Psoas muscle (tissue), 8 donors: ENCODE measurements at places on chromosomes 12 and 14. TPM values are rescaled to one million over a fixed set of nuclear protein-coding genes. Genes with fewer than 3 reads are reported as not detected.

The KLRC1 gene
- not detected for total RNA-seq

The RTL1 gene
- not detected for total RNA-seq

The PRB2 gene
- total RNA-seq, result not detected

The CPNE6 gene
- total RNA-seq, result not detected

The LRP1-AS gene
- not detected for total RNA-seq

GRCh38 chr12:23217667-23218066 lies 592.7 kb downstream of the ETNK1 start:
- H3K36me3 ChIP-seq, result no peaks in the 10 kb centered on the region
- DNase-seq, result no peak
- H3K4me1 ChIP-seq, result no peaks in the 10 kb centered on the region
- no peak overlapping the region for H3K27ac ChIP-seq
- H3K27me3 ChIP-seq, result no peaks in the 10 kb centered on the region

DNA sequence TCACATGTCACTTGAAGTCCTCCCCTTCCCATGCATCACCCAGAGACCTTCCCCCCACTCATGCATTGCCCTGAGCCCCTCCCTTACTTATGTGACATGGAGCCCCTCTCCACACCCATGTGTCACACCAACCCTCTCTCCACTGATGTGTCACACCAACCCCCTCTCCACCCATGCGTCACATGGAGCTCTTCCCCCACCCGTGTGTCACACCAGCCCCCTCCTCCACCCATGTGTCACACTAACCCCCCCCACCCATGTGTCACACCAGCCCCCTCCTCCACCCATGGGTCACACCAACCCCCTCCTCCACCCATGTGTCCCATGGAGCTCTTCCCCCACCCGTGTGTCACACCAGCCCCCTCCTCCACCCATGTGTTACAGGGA lies 30.4 kb downstream of the RTL1 start:
- H3K36me3 ChIP-seq, result no peaks in the 10 kb centered on the region
- H3K4me3 ChIP-seq, result no peak overlapping the region
- H3K4me1 ChIP-seq, result no peaks in the 10 kb centered on the region
- H3K27ac ChIP-seq, result no peak overlapping the region
- peak; percentile 13 for DNase-seq
- H3K27me3 ChIP-seq, result peaks cover 15% of the 10 kb centered on the region

DNA sequence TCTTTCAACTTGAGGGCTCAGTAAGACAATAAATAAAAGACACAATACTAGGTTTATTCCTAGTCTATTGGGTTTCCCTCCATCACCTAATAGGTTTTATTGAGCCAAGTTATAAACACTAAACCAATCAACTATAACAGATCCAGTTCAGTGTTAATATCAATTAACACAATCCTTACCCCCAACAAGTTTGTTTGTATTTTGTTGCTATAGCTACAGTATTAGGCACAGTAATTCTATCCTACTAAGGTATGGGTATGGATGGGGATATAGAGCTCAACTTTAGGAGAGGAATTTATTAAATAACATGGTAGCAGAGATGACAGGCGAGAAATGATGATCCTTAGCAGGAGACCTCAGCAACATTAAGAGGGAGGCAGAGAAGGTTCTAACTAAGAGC lies 13.3 kb downstream of the PPP4R3A start:
- H3K27me3 ChIP-seq, result no peaks in the 10 kb centered on the region
- no peaks in the 10 kb centered on the region for H3K36me3 ChIP-seq
- H3K4me1 ChIP-seq, result peaks cover 54% of the 10 kb centered on the region
- DNase-seq, result no peak
- H3K27ac ChIP-seq, result no peak overlapping the region
- peak overlapping the region; percentile 17 for H3K4me3 ChIP-seq

GRCh38 chr12:95319694-95320331 lies 102.2 kb downstream of the VEZT start:
- no peaks in the 10 kb centered on the region for H3K4me1 ChIP-seq
- no peak overlapping the region for H3K27ac ChIP-seq
- DNase-seq, result no peak
- H3K27me3 ChIP-seq, result no peaks in the 10 kb centered on the region

DNA sequence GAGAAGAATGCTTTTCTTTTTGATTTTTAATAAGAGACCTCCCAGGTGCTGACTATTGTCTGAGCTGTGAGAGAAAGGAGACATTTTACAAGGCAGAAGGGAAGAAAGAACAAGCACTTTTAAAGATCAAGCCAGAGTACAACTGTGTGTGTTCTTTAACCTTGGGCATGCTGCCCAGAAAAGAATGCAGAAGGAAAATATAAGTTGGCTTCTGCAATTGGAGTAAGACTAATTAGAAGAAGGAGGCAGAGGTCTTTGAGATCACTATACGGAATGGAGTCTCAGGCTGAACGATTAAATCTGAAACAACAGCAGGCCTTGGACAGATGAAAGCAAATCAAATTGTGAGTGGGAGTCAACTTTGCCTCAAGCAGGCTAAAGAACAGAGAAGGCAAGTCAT lies 230.5 kb downstream of the ATP23 start:
- H3K27me3 ChIP-seq, result no peaks in the 10 kb centered on the region
- no peak overlapping the region for H3K27ac ChIP-seq
- no peak for DNase-seq

- no peak overlapping the region for H3K27ac ChIP-seq
- no peaks in the 10 kb centered on the region for H3K27me3 ChIP-seq
- H3K4me3 ChIP-seq, result no peak overlapping the region
- H3K4me1 ChIP-seq, result no peaks in the 10 kb centered on the region
Measured at GRCh38 chr14:91277546-91278382, 33.3 kb upstream of the GPR68 start.

DNA sequence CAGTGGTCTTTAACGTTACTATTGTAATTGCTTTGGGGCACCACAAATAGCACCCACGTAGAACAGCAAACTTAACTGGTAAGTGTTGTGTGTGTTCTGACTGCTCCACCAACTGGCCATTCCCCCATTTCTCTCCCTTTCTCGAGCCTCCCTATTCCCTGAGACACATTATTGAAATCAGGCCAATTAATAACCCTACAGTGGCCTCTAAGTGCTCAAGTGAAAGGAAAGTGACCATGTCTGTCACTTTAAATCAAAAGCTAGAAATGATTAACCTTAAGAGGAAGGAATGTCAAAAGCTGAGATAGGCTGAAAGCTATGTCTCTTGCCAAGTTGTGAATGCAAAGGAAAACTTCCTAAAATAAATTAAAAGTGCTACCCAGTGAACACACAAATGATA lies 22.3 kb downstream of the PPP1R13B start:
- no peaks in the 10 kb centered on the region for H3K36me3 ChIP-seq
- H3K27ac ChIP-seq, result no peak overlapping the region
- no peaks in the 10 kb centered on the region for H3K27me3 ChIP-seq
- H3K4me1 ChIP-seq, result peaks cover 3% of the 10 kb centered on the region
- H3K4me3 ChIP-seq, result no peak overlapping the region

DNA sequence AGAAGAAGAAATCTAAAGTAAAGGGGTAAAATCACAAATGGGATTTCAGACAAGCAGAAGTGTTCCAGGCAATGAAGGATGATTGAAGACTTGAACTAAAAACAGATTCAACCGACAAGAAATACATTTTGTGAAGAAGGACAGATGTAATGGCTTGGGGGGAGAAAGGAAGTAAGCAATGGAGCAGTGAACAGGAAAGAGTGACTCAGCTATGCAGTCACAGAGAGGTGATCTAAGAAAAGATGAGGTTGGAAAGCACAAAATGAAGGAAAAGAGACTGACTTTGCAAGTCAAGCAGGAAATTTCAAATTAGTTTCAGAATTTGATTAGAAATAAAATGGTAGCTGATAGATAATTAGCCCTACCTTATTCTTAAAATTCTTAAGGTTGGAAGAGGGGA lies 66.5 kb downstream of the PUS7L start:
- H3K27ac ChIP-seq, result no peak overlapping the region
- H3K27me3 ChIP-seq, result no peaks in the 10 kb centered on the region
- H3K4me1 ChIP-seq, result no peaks in the 10 kb centered on the region
- no peaks in the 10 kb centered on the region for H3K36me3 ChIP-seq
- no peak overlapping the region for H3K4me3 ChIP-seq
- no peak for DNase-seq

- DNase-seq, result no peak
- no peaks in the 10 kb centered on the region for H3K36me3 ChIP-seq
Measured at GRCh38 chr12:62778187-62778586, 156.8 kb downstream of the PPM1H start.

GRCh38 chr12:122730215-122731014 lies at the start of gene HCAR1:
Gene HCAR1, minus strand, starts transcription at chr12:122730844. Its CDS starts 505 bp downstream, at chr12:122730339.
- no peaks in the 10 kb centered on the region for H3K36me3 ChIP-seq
- DNase-seq, result no peak
- peak within 1 kb of the TSS; percentile 38 for H3K4me3 ChIP-seq
- no peak within 1 kb of the TSS for H3K27ac ChIP-seq
- no peaks in the 10 kb centered on the region for H3K27me3 ChIP-seq
- H3K4me1 ChIP-seq, result no peaks in the 10 kb centered on the region

DNA sequence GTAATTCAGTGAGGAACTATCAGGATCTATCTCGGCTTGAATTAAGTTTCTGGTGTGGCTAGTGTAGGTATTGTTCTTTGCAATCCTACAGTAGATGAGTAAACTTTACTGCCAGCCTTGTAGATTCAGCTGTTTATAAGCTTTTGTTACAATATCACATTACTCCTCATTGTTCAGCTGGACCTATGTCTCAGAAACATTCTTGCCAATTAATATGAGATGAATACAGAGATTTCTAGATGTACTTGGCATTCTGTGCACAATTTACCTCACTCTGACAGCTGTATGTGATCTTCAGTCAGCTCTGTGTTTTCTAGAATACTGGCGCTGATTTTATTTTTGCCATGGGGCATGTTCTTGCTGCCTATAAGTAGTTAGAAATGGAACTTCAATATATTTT lies 55.7 kb downstream of the METTL25 start:
- no peak for DNase-seq
- no peaks in the 10 kb centered on the region for H3K27me3 ChIP-seq
- no peaks in the 10 kb centered on the region for H3K4me1 ChIP-seq
- H3K4me3 ChIP-seq, result no peak overlapping the region
- H3K36me3 ChIP-seq, result no peaks in the 10 kb centered on the region

- no peaks in the 10 kb centered on the region for H3K4me1 ChIP-seq
- no peak overlapping the region for H3K27ac ChIP-seq
- no peaks in the 10 kb centered on the region for H3K36me3 ChIP-seq
- no peak overlapping the region for H3K4me3 ChIP-seq
- no peaks in the 10 kb centered on the region for H3K27me3 ChIP-seq
Measured at GRCh38 chr12:2124466-2125023, 71.8 kb downstream of the CACNA1C start.

GRCh38 chr12:4584281-4584680 lies 22.3 kb downstream of the DYRK4 start:
- no peaks in the 10 kb centered on the region for H3K36me3 ChIP-seq
- no peak overlapping the region for H3K4me3 ChIP-seq
- no peak overlapping the region for H3K27ac ChIP-seq
- DNase-seq, result no peak
- peaks cover 2% of the 10 kb centered on the region for H3K27me3 ChIP-seq

DNA sequence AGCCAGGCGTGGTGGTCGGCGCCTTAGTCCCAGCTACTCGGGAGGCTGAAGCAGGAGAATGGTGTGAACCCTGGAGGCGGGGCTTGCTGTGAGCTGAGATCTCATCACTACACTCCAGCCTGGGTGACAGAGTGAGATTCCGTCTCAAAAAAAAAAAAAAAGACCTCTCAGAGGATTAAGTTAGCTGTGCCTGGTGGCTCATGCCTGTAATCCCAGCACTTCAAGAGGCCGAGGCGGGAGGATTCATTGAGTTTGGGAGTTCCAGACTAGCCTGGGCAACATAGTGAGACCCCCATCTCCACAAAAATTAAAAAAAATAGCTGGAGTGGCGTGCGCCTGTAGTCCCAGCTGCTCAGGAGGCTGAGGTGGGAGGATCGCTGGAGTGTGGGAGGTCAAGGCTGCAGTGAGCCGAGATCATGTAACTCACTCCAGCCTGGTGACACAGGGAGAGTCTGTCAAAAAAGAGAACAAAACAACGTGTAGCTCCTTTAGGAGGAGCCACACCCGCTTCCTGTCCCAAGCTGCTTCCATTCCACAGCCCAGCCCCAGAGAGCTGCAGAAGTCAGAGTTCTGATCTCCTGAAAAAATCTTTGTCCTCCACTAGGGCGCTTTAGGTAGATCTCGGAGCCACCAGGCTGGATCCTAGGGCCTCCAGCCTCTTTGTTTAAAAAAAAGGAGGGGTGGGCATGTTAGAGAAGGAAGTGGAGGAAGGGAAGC lies 11.5 kb upstream of the ULK1 start:
- no peaks in the 10 kb centered on the region for H3K36me3 ChIP-seq
- no peak overlapping the region for H3K4me3 ChIP-seq
- no peaks in the 10 kb centered on the region for H3K27me3 ChIP-seq
- H3K4me1 ChIP-seq, result no peaks in the 10 kb centered on the region

DNA sequence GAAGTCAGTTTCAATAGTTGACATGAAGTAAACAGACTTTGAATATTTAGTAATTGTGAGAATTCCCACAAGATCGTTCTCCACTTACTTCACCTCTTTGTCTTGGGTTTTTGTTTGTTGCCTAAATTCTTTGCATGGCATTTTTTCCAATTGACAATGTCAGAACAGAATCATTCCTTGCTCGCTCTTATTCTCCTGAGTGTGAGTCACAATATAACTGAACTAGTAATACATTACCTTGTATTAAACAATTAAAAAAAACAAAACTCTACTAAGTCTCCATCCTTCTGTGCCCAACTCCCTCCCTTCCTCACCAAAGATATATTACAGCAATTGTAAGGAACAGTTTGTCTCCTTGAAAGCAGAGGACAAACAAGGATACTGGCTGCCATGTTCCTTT lies 638.8 kb upstream of the NOVA1 start:
- no peak overlapping the region for H3K4me3 ChIP-seq
- H3K4me1 ChIP-seq, result no peaks in the 10 kb centered on the region
- H3K27ac ChIP-seq, result no peak overlapping the region
- H3K27me3 ChIP-seq, result no peaks in the 10 kb centered on the region

GRCh38 chr14:56687123-56687522 lies 107.5 kb downstream of the TMEM260 start:
- no peaks in the 10 kb centered on the region for H3K36me3 ChIP-seq
- no peak overlapping the region for H3K27ac ChIP-seq
- no peak overlapping the region for H3K4me3 ChIP-seq
- no peaks in the 10 kb centered on the region for H3K4me1 ChIP-seq

- H3K36me3 ChIP-seq, result no peaks in the 10 kb centered on the region
- H3K4me1 ChIP-seq, result no peaks in the 10 kb centered on the region
- no peak for DNase-seq
- no peak overlapping the region for H3K4me3 ChIP-seq
Measured at GRCh38 chr14:39768589-39768988, 336.4 kb upstream of the FBXO33 start.

DNA sequence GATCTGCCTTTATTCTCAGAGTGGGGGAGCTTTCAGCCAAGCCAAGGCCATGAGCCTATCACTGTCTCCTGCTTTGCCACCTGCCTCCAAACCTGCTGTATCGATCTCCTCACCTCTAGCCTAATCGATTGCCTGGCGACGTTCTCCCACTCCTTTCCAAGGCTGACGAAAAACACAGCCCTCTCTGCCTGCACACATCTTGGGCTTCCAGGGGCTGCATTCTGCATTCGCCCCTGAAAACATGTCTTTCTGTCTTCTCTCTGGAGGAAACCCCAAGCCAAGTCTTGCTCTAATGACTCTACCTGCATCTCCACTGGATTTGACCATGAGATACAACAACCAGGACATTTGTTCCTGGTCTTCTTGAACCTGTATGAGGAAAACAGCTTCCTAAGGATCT lies 540.7 kb downstream of the BCL11B start:
- H3K27me3 ChIP-seq, result no peaks in the 10 kb centered on the region
- no peak overlapping the region for H3K27ac ChIP-seq
- DNase-seq, result no peak
- no peak overlapping the region for H3K4me3 ChIP-seq
